HFF-Myc (cell line): ENCODE measurements at places on chromosomes 7 and 10.

DNA sequence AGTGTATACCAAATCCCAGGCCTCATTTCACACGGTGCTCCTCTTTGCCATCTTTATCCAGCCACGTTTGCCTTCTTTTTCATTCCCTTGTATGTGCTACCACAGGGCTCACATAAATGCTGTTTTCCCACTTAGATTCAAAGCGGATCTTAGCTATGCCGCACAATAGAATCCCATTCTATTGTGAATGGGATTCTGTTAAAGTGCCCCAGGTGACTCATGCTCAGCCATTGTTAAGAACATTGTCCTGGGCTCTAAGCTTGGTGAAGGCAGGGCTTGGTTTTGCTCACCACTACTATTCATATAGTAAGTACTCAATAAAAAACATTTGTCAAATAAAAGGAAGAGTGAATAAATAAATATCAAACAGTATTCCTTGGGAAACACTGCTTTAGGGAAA lies 72.3 kb upstream of the PHYHIPL start:
- no peak for DNase-seq

- no peak for DNase-seq
Measured at GRCh38 chr10:132393695-132394181, 3.3 kb upstream of the PWWP2B start.

DNA sequence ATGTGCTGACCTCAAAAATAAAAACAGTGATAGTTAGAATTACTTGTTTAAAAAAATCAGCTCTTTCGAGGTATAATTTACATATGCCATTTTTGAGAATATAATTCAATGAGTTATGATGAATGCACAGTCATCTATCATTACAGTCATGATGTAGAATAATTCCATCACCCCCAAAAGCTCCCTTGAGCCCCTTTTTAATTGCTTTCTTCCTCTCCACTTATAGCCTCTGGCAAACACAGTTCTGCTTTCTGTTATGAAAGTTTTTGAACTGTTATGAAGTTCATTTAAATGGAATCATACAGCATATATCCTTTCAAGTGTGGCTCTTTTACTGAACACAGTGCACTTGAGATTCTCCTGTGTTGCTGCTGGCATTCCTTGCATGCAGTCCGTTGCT lies 41.4 kb downstream of the PRTFDC1 start:
- DNase-seq, result no peak

- no peak for DNase-seq
Measured at GRCh38 chr10:28545967-28546644, 13.2 kb downstream of the WAC start.

- DNase-seq, result no peak
Measured at GRCh38 chr7:110856704-110857103, 234.2 kb upstream of the LRRN3 start.

- peak; percentile 97 for DNase-seq
Measured at GRCh38 chr7:80722616-80723195, 84.3 kb downstream of the CD36 start.

DNA sequence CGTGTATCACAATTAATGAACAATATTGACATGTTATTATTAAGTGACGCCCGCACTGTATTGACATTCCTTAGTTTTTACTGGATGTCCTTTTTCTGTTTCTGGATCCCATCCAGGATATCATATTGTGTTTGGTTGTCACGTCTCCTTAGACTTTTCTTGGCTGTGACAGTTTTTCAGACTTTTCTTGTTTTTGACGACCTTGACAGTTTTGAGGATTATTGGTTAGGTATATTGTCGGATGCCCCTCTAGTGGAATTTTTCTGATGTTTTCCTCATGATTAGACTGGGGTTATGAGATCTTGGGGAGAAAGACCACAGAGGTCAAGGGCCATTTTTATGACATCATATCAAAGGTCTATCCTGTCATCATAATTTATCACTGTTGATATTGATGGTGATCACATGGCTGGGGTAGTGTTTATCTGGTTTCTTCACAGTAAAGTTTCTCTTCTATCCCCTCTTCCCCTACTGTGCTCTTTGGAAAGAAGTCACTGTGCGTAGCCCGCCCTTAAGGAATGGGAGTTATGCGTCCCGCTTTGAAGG lies 11.1 kb downstream of the TAF3 start:
- no peak for DNase-seq
